ENCODE measurements at places on chromosomes 6 and 20.

DNA sequence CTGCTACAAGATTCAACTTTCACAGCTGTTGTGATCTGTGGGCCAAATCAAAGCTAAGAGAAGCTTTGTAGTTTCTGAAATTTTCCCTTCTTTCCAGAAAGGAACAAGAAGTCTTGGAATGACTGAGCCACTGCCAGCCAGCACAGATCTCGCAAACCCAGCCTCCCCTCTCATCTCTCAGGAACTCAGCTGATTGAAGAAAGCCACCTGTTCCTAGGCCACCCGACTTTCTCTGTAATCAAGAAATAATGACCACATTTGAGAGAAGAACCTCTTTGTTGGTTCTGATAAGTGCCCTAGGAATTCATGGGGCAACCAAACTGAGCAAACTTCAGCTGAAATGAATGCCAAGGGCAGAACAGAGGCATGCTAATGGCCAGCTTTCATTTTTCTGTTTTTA, 61.7 kb downstream of the HDGFL1 start:
- DNase-seq: no peak

DNA sequence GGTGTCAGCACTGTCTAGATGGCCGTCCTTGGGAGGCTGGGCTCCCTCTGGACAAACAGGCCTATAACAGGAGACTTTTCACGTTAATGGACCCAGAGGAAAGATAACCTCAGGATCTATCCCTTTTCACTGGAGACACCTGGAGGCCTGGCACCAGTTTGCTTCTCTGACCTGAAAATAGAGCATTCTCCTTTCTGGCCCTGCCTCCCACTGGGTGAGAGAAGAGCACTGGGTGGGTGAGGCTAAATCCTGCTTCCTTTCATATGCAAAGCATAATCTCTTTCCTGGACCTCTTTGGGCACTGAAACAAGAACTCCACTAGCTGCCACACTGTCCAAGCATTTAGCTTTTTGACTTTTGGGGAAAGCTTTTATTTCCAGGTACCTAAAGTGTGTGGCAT, 78.3 kb downstream of the FOXO3 start:
- DNase-seq: no peak

- DNase-seq: no peak
Observed at GRCh38 chr6:165767228-165767627, 104.2 kb upstream of the PDE10A start.

DNA sequence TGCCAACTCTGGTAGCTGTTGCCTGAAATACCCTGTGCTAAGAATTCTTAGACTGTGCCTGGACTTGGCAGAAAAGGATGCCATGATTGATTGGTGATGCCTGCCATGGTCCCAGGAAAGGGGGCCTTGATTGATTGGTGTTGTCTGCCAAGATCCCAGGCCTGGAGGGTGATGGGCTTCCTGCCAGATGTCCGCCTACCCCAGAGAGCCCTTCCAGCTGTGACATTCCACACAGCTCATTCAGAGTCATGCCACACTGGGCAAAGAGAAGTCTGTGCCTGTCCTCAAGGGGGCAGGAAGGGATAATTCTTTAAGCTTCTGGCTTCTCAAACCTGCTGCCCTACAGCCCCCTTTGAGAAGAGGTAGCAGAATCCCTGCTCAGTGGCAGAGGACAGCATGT, 24.6 kb downstream of the RIMS4 start:
- DNase-seq: no peak

DNA sequence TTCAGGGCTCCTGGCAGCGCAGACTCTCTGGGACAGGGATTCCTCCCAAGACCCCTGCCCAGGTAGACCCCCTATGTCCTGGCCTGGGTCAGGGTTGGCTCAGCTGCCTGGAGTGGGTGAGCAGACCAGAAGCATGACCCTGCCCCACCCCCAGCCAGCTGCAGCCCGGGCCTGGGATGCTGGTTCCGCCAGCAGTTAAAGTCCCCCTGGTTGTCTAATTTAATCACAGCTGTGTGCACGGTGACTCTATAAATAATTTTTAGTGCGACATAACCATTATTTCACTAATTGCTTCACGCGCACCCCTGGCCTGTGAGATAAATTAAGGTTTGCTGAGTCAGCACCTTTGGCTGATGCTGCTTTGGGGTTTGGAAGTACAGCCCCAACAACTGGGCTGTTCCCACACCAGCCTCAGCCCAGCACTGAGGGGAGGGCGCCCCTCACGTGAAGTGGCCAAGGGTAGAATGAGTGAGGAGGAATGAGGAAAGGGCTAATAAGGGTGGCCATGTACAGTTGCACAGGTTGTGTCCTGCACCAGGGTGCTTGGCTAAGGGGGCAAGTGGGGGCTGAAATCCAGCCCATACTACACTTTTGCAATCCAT, 26.1 kb upstream of the CDH22 start:
- DNase-seq: no peak

DNA sequence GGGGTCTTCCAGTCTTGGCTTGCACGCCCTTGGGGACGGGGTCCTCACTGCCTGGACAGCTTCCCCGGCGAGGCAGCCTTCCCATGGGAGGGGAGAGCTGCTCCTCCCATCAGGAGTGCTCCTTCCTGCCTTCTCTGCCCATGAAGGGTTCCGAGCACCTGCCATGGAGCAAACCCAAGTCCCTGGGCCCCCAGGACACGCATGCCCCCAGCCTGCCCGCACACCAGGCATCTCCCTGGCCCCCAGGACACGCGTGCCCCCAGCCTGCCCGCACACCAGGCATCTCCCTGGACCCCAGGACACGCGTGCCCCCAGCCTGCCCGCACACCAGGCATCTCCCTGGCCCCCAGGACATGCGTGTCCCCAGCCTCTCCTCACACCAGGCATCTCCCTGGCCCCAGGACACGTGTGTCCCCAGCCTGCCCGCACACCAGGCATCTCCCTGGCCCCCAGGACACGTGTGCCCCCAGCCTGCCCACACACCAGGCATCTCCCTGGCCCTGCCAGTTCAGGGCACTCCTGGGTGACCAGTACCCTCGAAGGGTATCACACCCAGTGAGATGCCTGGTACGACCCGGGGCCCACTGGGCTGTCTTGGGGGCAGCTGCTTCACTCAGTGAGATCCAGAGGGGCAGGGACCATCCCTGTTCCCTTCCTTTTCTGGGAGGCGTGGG, 21.7 kb downstream of the COL20A1 start:
- no peak for DNase-seq

GRCh38 chr6:106967936-106968555, 6.5 kb downstream of the CD24 start:
- DNase-seq: no peak

DNA sequence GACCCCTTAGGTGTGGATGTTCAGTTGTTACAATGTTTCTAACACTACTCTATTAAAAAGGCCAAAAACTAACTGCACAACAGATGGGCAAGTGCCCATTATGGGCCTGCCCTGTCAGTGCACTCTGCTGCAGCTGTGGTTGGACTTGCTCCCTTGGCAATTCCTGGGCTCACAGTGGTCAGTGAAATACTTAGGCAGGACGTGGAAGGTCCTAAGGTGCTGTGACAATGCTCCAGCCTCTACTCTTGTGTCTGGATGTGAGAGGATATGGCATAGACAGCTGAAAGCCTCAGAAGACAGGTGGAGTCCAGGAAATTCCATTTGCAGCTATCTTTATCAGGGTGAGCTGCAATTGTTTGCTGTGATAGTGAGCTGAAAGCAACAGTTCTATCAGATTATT, 136.5 kb upstream of the OLIG3 start:
- DNase-seq: no peak

- DNase-seq: no peak
Observed at GRCh38 chr20:51622004-51622874, 79.7 kb upstream of the NFATC2 start.

DNA sequence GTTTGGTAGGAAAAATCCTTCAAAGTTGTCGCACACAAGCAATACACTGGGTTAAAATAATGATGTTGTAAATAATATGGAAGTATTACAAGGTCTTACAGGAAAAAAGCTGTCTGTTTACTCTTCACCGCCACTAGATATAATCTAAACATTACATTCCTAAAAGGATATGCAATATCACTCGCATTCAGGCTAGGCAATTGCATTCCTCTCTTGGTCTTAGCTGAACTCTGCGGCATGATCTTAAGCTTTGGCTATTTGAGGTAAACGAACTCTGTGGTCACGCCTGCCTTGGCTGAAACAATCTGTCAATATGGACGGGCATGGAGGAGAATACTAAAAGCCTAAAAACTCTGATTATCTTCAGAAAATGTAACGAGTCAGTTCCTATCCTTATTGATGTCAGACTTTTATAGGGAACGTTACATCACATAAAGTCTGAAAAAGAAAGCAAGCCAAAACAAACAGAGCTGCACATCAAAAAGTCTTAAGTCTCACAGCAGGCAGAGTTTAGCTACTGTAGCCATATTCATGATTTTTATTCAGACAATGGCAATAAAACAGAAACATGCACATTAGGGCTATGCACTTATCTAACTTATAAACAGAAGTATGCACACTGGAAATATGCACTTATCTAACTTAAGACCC, 30.8 kb upstream of the FILIP1 start:
- no peak for DNase-seq

DNA sequence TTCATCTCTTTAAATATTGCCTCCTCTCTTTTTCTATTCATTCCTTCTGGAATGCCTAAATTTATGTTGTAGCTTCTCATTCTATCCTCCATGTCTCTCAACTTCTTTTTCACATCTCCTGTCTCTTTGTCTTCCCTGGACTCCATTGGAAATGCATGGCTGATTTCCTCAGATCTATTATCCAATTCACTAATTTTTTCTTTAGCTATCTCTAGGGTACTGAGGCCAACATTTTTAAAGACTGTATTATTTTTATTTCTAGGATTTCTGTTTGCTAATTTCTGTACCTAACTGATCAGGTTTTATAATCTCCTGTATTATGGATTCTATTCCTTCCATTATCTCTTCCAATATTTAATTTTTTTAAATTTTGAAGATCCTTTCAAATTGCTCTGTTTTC, 37.4 kb downstream of the MDGA1 start:
- DNase-seq: no peak

- DNase-seq: no peak
Observed at GRCh38 chr6:7939184-7939863, 28.7 kb upstream of the TXNDC5 start.

DNA sequence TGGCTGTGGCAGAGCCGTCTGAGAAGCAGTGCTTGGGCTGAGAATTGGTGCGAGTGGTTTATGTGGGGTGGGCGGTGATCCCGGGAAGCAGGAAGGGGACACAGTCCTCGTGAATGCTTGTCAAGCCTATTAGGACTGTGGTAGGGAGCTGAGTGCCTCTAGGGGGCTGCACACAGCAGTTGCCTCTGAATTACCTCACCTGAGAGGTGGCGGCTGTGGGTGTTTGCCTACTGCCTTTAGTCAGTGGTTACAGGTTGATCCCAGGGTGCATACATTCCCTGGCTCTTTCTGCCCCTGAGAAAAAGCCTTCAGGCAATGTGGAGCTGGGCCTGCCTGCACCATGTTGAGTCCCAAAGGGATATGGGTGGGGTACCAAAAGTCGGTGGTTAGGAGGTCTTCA, 5.2 kb downstream of the AP5S1 start:
- no peak for DNase-seq

- no peak for DNase-seq
Observed at GRCh38 chr20:63802469-63803240, 28.4 kb downstream of the ZBTB46 start.

DNA sequence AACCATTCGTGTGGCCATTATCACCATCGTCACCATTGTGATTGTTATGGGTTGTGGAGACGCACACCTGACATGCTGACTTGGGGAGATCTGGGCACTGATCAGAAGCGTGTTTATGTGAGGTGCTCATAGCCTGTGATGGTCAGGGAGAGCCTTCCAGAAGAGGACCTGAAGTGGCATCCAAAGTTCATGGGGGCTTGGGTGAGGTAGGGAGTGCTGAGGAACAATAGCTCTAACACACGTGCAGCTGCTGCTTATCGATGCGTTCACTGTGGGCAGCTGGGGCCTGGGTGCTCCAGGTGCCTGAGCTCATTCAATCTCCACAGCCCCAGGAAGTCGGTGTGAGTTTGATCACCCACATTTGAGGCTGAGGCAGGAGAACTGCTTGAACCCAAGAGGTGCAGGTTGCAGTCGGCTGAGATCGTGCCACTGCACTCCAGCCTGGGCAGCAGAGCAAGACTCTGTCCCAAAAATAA, 227.3 kb downstream of the PREX1 start:
- DNase-seq: no peak

DNA sequence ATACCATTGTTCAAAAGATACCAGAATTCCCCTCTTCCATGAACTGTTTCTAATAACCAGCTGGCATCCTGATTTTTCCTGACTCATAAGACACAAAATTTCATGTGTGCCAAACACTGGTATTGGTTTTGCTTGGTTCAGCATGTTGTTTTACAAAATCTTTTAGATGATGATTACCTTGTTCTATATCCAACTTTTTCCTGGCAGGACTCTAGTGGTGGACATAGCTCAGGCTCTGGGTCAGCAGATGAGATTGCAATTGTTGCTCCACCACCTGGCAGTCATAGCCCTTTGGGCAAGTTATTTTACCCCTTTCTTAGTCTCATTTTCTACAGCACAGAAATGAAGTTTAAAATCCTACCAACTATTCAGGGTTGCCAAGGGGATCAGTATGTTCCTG, 6.2 kb downstream of the TRIM38 start:
- DNase-seq: no peak

- peak; percentile 75 for DNase-seq
Observed at GRCh38 chr6:108560463-108561308, at the start of gene FOXO3. FOXO3 (plus strand) TSS chr6:108560917; CDS start chr6:108561209, 292 bp downstream.

- DNase-seq: no peak
Observed at GRCh38 chr6:79798841-79799240, 148.5 kb downstream of the ELOVL4 start.

DNA sequence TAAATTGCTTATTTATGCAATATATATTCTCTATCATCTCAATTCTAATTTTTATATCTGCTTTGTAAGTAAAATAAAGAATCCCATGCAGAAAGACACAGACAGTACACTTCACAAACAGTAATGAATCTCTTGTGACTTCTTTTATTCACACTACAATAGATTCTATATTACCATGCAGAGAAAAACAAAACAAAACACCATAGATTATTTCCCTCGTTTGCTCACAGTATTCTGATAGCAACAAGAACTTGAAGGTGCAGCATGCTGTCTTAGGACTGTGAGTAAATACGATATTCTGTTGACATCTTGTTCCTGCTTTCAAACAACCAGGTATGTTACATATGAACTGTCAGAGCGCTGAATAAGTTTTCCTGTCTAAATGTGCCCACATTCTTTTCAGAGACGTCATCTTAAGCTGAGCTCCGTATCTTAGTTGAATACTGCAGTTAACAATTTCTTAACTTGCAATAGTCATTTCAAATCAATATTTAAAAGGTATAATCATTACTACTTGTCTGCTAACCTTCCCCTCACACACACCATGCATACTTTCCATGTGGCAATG, 140.1 kb downstream of the BTBD9 start:
- DNase-seq: no peak

DNA sequence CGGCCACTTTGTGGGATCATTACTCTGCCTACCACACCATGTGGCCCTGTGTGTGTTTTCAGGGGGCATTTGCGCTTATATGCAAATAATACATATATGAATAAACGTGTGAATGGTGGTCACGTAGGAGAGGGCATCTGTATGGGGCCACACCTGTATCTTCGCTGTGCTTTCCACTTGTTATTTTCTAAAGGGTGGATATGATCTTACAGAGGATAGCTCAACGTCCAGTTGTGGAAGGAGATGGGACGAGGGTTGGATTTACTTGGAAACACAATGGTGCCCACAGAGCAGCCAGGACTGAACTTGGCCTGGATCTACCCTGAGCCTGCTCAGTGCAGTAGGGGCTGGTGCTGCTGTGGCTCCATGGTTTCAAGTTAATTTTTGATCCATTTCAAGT, 93.3 kb downstream of the YTHDF1 start:
- DNase-seq: no peak

GRCh38 chr6:7763881-7764280, 38.0 kb downstream of the BMP6 start:
- DNase-seq: no peak

- DNase-seq: no peak
Observed at GRCh38 chr6:41588111-41588510, 41.9 kb downstream of the FOXP4 start.

Measured in activated CD8-positive, alpha-beta memory T cell treated with anti-CD3 and anti-CD28 coated beads, Interleukin-2, amount 50 U/mL, for 48 hours (primary cell).